ENCODE measurements at places on chromosomes 2 and 18.

DNA sequence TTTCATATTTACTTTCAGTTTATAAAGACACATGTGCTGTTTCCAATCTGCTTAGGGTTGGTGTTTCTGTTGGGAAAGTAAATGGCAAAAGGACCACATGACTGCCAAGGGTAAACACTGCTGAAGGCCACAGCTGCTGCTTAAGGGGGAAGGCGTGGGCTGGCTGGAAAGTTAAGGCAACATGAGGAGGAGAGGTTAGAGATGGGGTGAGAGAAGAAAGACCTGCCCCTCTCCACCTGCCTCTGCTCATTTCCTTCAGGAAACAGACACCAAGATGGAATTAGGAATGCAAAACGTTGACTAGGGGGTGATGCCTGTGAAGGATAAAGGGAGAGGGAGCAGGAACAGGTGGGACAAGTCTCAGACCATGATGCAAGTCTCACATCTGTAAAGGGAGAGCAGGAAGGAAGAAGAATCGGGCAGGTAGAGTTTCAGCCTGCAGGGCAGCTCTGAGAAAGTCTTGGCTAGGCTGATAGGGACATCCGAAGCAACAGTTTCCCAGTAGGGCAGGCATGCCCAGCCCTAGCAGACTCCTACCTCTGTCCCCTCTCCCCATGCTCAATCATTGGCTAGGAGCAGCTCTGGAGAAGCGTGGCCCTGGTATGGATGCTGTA is 86.0 kb downstream of the CDC42EP3 start:
- no peak for DNase-seq

DNA sequence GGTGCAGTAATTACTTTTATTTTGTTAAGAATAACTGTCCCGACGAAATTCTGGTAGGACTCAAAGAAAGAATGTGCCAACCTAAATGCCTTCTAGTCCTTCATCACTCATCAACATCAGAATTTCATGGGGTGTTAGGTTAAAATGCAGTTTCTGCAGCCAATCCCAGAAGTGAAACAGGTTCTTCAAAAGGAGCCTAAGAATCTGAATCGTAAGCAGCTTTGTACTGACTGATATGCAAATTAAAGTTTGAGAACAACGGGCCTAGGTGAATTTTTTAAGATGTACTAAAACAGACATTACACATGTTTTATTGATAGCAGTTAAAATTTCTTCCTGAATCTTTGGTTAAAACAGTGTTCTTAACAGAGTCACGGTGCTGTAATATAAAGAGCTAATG is 140.3 kb upstream of the ZC3H15 start:
- no peak for DNase-seq

DNA sequence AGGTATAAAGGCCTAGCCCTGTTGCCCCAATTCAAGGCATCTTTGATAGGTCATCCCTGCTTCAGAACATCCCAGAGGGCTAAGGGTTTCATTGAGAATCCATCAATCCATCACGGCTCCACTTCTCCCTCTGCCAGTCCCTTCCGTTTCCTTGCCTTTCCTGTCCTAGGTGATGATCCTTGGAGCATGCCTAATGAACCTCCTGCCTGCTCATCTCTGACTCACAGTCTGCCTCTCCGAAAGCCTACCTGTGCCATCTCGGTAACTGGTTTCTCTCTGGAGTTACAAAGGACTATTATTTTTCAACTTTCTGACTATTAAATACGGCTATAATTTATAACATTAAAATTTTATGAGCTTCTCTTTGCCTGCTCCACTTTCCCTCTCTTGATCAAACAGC is 36.7 kb upstream of the OSBPL6 start:
- DNase-seq, result no peak

- no peak for DNase-seq
Measured at GRCh38 chr18:29326214-29326613, 1149.3 kb upstream of the CDH2 start.

DNA sequence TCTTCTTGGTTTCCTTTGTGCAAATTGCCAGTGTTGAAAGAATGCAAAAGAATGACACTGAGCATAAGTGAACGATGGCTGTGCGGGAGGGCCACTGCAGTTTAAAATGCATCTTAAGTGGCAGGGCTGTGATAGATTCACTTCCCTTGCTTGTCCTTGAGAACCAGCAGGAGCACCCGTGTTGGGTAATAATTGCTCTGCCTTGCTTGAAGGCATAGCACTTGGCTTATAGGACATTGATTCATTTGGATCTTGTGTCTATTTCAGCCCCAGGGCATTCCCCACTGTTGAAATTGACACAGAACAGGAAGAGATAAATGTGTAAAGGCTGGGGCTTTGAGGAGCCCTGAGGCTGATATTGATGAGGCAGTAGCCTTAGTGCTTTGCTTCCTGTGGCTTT is 1003.7 kb upstream of the GYPC start:
- DNase-seq, result no peak

- DNase-seq, result no peak
Measured at GRCh38 chr18:41731884-41732283, 223.2 kb upstream of the PIK3C3 start.

- no peak for DNase-seq
Measured at GRCh38 chr2:85042330-85042729, 71.4 kb downstream of the KCMF1 start.

GRCh38 chr18:3885209-3885792 is 435.3 kb downstream of the TGIF1 start:
- no peak for DNase-seq

- DNase-seq, result no peak
Measured at GRCh38 chr2:101698844-101699754, 1.6 kb downstream of the MAP4K4 start.

DNA sequence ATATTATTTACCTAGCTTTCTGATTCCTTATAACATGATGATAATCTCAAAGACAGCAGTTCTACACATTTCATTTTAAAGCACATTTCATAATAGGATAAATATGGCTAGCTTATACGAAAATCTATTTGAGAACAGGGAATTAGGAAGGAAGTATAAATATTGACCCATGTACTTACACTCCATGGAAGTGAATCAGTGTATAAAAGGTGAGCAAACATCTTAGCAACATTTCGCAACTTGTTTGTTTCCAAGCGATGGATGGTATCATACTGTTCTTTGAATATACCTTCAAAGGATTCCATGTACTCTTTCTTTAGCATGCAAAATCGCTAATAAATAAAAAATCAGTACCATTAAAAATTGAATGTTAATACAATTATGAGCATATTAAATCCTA is 53.1 kb downstream of the CWC22 start:
- no peak for DNase-seq

DNA sequence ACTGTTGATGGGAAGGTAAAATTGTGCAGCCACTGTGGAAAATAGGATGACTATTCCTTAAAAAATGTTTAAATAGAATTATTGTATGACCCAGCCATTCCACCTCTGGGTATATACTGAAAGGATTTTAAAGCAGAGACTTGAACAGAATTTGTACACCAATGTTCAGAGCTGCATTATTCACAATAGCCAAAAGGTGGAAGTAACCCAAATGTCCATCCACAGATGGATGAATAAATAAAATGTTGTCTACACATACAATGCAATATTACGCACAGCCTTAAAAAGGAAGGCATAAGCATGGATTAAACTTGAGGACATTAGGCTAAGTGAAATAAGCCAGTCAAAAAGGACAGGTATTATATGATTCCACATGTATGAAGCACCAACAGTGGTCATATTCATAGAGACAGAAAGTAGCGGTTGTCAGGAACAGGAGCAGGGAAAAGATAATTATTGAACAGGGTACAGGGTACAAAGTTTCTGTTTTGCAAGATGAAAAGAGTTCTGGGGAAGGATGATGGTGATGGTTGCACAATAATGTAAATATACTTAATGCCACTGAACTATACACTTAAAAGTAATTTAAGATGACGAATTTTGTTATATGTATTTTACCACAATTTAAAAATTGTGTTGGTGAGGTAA is 39.4 kb downstream of the EVA1A start:
- DNase-seq, result no peak

- no peak for DNase-seq
Measured at GRCh38 chr2:7430421-7430868, 513.2 kb downstream of the RNF144A start.

GRCh38 chr2:144801325-144801724 is 281.4 kb upstream of the ZEB2 start:
- no peak for DNase-seq

GRCh38 chr2:160878618-160879017 is 281.6 kb upstream of the TANK start:
- DNase-seq, result no peak

- no peak for DNase-seq
Measured at GRCh38 chr2:46333912-46334311, 36.7 kb downstream of the EPAS1 start.

GRCh38 chr2:143521396-143521795 is 392.2 kb downstream of the ARHGAP15 start:
- no peak for DNase-seq

GRCh38 chr2:17148407-17149145 is 369.7 kb downstream of the RAD51AP2 start:
- DNase-seq, result no peak

DNA sequence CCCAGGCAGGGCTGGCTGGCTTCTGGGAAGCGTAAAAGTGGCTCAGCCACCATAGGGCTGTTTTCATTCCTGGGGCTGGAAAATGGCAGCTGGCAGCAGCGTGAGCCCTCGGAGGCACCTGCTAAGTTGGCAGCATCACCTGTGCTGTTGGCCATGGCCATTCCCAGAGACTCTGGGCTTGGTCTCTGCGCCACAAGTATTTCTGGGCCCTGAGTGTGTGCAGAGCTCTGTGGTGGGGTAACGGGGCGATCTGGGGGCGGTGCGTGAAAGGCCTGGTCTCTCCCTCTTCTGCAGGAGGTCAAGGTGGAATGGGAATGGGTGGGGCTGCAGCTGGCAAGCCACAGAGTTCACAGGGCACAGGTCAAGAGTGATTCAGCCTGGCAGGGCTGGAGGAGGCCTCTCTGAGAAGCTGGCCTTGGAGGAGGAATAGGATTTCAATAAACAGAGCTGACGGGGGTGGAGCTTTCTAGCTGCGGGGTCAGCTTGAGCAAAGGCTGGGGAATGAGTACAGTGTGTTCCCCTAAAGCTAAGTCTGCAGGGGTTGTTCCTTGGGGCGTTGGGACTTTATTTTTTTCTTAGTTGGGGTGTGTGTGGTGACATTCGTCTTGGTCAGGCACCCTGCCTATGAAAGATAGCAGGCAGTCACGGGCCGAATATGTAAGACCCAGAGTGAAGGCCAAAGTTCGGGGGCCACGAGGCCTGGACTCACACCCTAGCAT is 10.3 kb upstream of the NTSR2 start:
- no peak for DNase-seq

DNA sequence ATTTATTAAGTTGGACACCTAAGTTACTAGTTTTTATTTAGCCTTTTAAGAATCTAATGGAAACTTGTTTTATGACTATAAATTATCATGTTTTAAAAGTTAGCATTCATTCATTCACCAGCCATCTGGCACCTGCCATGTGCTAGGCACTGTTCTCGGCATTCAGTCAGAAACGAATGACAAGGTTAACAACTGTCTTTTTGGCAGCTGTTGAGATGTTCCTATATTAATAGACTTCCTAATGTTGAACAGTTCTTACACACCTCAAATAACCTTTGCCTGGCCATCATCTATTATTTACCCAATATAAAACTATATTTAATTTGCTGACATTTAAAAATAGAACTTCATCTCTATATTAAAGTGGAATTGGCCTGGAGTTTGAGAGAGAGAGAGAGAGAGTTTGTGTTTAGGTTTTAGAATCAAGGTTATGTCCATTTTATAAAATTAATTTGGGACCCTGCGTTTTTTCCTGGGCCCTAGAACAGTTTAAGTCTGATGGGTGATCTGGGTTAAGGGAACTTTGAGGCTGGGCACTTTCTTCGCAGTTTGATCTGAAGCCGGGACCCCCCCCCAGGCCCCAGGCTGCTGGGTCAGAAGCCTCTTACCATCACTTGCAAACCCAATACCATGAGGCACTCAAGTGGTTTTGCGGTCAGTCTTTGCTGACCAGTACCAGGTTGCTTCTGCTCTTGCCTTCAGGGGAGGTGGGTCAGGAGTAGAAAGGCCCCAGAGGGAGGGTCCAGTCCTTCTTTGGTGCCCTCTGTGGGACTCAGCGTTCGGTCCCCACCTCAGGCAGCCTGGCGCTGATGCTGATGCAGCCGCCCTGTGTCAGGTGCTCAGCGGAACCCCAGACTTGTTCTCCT is 48.3 kb upstream of the ASB1 start:
- no peak for DNase-seq

DNA sequence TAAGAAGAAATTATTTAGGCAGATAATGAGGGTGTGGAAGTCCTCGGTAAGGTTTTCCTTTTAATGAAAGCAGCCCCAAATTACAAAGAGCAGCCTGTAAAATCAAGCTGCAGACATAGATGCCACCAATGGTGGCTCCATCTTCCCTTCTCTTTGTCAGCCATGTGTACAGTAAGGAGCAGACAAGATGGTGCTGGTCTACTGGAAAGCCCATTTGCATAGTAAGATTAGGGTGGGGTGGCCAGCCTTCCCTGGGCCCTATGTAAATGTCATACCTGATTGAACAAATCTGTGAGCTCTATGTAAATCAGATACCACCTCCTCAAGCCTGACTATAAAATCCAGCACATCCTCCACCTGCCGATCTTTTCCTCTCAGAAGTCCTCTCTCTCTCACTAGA is 154.4 kb upstream of the SERTAD2 start:
- no peak for DNase-seq

DNA sequence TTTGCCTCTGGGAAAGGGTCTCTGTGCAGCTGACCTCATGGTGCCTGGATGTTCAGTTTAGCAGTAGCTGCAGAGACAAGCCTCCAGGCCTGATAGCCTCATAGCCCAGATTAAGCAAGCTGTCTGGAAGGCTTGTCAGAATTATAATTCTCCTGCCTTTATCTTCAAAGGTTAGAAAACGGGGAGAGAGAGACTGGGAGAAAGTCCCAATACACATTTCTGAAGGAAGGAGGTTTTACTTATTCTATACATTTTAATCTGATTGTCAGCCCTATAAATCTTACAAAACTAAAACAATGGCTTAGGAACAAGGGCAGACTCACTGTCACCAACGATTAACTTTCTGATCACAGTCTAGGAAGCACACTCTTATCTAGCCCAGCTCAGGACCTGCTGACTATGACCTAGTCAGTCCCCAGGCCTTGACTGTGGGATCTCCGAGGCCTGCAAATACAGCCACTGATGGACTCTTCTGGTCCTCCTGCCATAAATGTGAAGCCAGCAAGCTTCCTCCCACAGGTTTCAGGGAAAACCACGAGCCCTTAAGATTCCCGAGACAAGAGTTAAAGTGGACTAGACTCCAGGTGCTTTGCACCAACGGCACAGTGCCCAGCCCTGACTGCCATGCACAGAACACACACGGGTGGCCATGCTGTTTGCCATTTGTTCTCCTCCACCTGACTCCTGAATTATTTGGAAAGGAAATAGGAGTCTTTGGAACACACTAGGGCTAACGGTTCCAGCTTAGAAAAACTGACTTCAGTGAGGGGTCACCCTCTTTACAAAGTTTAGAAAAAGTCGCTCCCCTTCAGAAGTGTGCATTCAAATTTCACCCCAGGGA is 111.4 kb upstream of the SMAD7 start:
- no peak for DNase-seq

- no peak for DNase-seq
Measured at GRCh38 chr2:96775160-96775559, 14.5 kb downstream of the CNNM4 start.

- no peak for DNase-seq
Measured at GRCh38 chr18:64179556-64180080, 30.7 kb upstream of the LINC00305 start.
